ENCODE measurements at places on chromosomes 5 and 9.

GRCh38 chr5:52846182-52846842, 58.6 kb downstream of the ITGA1 start:
- H3K27me3 ChIP-seq, result no peaks in the 10 kb centered on the region
- H3K36me3 ChIP-seq, result no peaks in the 10 kb centered on the region
- no peak overlapping the region for H3K27ac ChIP-seq
- no peak overlapping the region for H3K4me3 ChIP-seq

DNA sequence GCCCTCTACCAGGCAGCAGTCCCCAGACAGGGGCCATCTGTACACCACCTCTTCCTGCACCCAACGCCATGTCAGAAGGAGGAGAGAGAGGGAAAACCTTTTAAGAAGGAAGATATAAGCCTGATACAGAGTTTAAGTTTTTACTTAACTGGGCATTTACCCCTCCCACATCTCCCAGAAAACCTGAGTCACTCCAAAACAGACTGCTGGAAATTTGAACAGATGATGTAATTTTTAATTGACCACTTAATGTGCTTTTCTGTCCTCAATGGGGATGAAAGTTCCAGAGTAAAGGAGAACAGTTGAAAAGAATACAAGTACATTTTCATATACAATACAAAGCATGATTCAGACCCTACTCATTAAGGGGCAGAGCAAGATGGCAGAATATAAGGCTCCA, 63.9 kb downstream of the TTC39B start:
- no peak for DNase-seq
- no peaks in the 10 kb centered on the region for H3K27me3 ChIP-seq
- no peak overlapping the region for H3K4me3 ChIP-seq
- H3K36me3 ChIP-seq, result no peaks in the 10 kb centered on the region
- no peak overlapping the region for H3K27ac ChIP-seq
- H3K4me1 ChIP-seq, result no peaks in the 10 kb centered on the region

DNA sequence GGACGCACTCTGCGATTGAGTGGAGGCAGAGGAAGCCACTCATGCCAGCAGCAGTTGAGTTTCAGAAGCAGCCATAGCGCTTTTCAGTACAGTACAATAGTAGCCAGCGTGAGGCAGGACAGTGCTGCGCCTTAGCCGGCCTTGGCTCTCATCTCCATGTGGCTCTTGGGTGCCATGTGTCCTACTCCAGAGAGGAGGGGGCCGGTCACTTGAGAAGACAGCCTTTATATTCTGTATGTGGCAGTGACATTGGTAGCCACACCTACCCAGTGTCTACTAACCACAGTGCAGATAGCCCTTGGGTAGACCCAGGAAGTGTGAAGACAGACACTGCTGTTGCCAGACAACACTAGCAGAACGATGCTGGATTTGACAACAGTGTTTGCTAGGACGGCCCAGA, 42.3 kb downstream of the FAM78A start:
- no peak for DNase-seq
- H3K36me3 ChIP-seq, result peaks cover 30% of the 10 kb centered on the region
- no peak overlapping the region for H3K27ac ChIP-seq

DNA sequence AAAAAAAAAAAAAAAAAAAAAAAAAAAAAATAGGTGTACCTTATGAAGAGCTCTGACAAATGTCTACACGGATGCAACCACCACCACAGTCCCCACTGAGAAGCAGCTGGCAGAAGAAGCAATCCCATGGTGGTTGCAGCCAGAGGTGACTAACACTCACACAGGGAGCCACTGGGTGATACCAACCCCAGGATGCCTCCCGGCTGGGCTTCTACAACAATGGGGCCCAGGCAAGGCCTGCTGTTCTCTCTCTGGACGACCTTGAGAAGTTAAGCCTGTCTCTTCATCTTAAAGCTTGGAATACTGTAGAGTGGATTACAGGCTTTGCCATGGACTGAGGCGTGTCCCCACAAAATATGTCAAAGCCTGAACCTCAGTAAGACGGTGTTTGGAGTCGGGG, 104.1 kb downstream of the ROR2 start:
- no peaks in the 10 kb centered on the region for H3K27me3 ChIP-seq
- no peak overlapping the region for H3K27ac ChIP-seq
- H3K36me3 ChIP-seq, result no peaks in the 10 kb centered on the region

- no peaks in the 10 kb centered on the region for H3K27me3 ChIP-seq
- no peaks in the 10 kb centered on the region for H3K4me1 ChIP-seq
- H3K36me3 ChIP-seq, result no peaks in the 10 kb centered on the region
- no peak for DNase-seq
- H3K4me3 ChIP-seq, result no peak overlapping the region
- no peak overlapping the region for H3K27ac ChIP-seq
Observed at GRCh38 chr5:116908537-116908936, 333.9 kb upstream of the SEMA6A start.

- H3K4me3 ChIP-seq, result no peak overlapping the region
- no peaks in the 10 kb centered on the region for H3K4me1 ChIP-seq
- no peak for DNase-seq
- no peaks in the 10 kb centered on the region for H3K36me3 ChIP-seq
- no peak overlapping the region for H3K27ac ChIP-seq
Observed at GRCh38 chr9:100619194-100619593, 41.3 kb downstream of the CAVIN4 start.

DNA sequence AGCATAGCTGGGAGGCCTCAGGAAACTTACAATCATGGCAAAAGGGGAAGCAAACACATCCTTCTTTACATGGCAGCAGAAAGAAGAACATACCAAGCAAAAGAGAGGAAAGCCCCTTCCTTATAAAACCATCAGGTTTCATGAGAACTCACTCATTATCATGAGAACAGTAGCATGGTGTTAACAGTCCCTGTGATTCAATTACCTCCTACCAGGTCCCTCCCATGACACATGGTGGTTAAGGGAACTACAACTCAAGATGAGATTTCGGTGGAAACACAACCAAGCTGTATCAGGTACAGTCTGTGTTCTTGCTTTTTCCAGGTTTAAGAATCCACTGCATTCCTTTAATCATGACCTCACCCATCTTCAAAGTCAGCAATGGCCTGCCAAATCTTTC, 514.2 kb downstream of the KCTD16 start:
- no peaks in the 10 kb centered on the region for H3K36me3 ChIP-seq
- H3K4me3 ChIP-seq, result no peak overlapping the region
- H3K27me3 ChIP-seq, result no peaks in the 10 kb centered on the region
- H3K4me1 ChIP-seq, result no peaks in the 10 kb centered on the region
- H3K27ac ChIP-seq, result no peak overlapping the region
- DNase-seq, result no peak

- H3K27ac ChIP-seq, result no peak overlapping the region
- no peak overlapping the region for H3K4me3 ChIP-seq
Observed at GRCh38 chr9:114286146-114286679, 36.7 kb upstream of the ORM1 start.

- H3K36me3 ChIP-seq, result no peaks in the 10 kb centered on the region
Observed at GRCh38 chr9:91425271-91425670, 1.6 kb upstream of the NFIL3 start.

DNA sequence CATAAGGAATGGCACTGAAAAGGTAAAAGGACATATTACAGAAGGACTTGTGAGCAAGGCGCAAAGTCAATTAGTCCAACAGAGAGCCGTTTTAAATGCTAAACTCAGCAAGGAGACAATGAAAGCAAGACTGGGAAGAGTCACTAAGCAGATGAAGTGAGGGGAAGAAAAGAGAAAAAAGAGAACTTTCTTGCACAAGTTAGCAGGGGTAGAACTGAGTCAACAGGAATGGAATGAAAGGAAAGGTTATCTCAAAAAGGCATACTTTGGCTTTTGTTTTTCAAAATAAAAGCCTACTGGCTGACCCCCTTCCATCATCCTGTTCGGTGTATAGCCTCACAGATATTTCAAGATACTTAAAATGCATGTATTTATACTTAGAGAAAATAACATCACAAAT, 75.0 kb downstream of the NR6A1 start:
- no peak overlapping the region for H3K4me3 ChIP-seq

DNA sequence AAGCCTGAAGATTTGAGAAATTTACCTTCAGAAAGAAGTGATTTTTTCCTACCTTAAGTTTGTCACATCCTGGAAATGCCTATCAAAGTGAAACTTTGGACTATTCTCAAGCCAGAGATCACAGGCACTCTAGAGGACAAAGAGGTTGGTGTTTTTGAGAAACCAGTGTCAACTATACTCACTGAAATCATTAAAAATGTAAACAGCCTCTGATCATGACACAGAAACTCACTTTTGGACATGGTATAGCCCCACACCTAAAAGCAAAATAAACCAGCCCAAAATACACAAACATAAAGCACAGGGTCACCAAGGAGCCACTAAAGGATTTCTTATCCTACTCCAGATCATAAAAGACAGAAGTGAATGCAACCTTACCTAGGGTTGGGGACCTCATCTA, 65.7 kb upstream of the ICE1 start:
- H3K27ac ChIP-seq, result no peak overlapping the region
- H3K36me3 ChIP-seq, result no peaks in the 10 kb centered on the region
- no peaks in the 10 kb centered on the region for H3K27me3 ChIP-seq
- H3K4me3 ChIP-seq, result no peak overlapping the region
- no peaks in the 10 kb centered on the region for H3K4me1 ChIP-seq

- no peak for DNase-seq
- H3K27ac ChIP-seq, result no peak overlapping the region
- no peak overlapping the region for H3K4me3 ChIP-seq
- no peaks in the 10 kb centered on the region for H3K4me1 ChIP-seq
- H3K36me3 ChIP-seq, result no peaks in the 10 kb centered on the region
Observed at GRCh38 chr9:108316630-108317029, 539.2 kb downstream of the ACTL7B start.

DNA sequence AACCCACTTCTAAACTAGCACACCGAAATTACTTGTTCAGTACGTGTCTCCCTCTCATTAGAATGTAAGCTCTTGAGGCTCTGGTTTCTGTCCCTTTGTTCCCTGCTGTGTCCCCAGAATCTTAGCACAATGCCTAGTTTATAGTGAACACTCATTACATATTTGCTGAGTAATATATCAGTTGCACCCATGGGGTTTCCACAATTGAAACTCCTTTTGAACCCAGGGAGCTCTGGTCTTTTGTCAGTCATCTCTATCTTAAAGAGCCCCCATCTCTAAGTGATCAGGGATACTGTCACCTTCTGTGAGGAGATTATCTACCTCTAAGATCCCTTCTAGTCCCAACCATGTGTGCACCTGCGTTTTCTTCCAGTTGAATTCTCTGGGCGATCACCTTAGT, 12.8 kb downstream of the CAMK4 start:
- DNase-seq, result no peak
- no peaks in the 10 kb centered on the region for H3K27me3 ChIP-seq
- H3K4me3 ChIP-seq, result no peak overlapping the region
- no peaks in the 10 kb centered on the region for H3K36me3 ChIP-seq
- no peaks in the 10 kb centered on the region for H3K4me1 ChIP-seq

DNA sequence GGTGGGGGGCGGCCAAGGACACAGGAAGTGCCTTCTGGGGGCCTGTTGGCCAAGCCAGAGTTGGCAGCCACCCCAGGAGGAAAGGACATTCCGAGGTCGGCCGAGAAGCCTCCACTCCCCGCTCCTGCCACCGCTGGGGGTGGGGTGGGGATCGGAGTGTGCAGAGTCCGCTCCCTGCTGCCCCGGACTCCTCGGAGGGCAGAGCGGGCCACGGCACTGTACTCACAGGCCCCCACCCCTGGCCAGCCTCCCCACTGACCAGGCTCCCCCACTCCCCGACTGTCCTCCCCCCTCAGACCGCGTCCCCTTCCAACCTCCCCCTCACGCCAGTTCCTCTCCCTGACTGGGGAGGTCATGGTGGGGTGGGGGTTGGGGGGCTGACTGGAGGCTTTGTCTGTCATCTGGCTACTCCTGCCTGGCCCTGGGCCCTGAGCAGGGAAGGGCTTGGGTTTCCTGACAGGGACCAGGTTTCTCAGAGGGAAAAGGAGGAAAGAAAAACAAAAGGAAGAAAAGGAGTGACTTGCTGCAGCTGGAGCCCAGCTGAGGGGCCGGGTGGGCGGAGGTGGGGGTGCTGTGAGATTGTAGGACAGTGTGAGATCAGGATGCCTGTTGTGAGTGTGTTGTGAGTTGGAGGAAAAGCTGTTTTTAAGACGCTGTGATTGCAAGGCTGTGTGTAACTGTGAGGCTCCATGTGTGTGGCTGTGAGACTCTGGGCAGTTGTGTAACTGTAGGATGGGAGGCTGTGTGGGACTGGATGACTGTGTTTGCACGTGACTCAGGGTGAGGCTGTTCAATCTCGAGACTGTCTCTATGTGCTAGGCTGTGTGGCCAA, 29.7 kb downstream of the CNTFR start:
- peak; percentile 10 for DNase-seq
- no peak overlapping the region for H3K27ac ChIP-seq
- H3K4me1 ChIP-seq, result peaks cover 8% of the 10 kb centered on the region
- H3K27me3 ChIP-seq, result no peaks in the 10 kb centered on the region

GRCh38 chr5:33049842-33050241, 338.7 kb downstream of the NPR3 start:
- no peaks in the 10 kb centered on the region for H3K36me3 ChIP-seq
- no peaks in the 10 kb centered on the region for H3K4me1 ChIP-seq
- no peak overlapping the region for H3K4me3 ChIP-seq

DNA sequence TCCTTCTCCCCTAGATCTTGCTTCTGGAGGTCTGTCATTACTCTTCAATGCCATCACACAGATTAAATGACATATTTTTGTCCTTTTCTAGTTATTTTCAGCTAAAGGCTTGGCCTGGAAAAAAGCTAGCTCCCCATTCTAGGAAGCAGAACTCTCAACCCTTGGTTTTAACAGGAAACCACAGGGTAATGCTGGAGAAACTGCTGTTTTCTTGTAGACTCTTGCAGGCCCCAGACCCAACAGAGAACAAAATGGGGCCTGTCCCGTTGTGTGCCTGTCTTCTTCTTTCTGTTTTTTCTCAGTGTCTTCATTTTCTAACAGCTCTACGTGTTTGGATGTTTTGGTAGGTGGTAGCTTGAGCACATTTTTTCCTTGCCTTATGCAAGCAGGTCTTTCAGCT, 21.5 kb downstream of the DCANP1 start:
- no peaks in the 10 kb centered on the region for H3K36me3 ChIP-seq
- no peak overlapping the region for H3K27ac ChIP-seq
- H3K27me3 ChIP-seq, result no peaks in the 10 kb centered on the region
- no peak overlapping the region for H3K4me3 ChIP-seq
- H3K4me1 ChIP-seq, result no peaks in the 10 kb centered on the region

DNA sequence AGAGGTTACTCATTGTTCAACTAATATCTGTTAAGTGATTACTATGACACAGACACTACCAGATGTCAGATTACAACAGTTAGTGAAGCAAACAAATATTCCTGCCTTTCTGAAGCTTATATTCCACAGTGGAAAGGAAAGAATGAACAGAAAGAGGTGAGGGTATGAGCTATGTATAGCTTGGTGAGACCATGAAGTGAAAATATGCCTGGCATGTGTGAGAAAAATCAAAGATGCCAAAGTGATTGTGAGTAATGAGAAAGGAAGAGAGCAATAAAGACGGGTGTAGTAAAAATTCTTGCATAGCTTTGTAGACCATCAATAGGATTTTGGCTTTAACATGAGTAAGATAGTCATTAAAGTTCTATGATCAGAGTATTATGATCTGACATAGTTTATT, 734.5 kb upstream of the NUDT12 start:
- H3K27ac ChIP-seq, result no peak overlapping the region
- H3K27me3 ChIP-seq, result no peaks in the 10 kb centered on the region
- no peaks in the 10 kb centered on the region for H3K36me3 ChIP-seq
- H3K4me3 ChIP-seq, result no peak overlapping the region
- H3K4me1 ChIP-seq, result no peaks in the 10 kb centered on the region

GRCh38 chr5:168263121-168263520, 28.3 kb upstream of the WWC1 start:
- H3K27ac ChIP-seq, result no peak overlapping the region
- H3K4me1 ChIP-seq, result no peaks in the 10 kb centered on the region
- no peak for DNase-seq
- no peak overlapping the region for H3K4me3 ChIP-seq
- no peaks in the 10 kb centered on the region for H3K27me3 ChIP-seq

GRCh38 chr5:1522601-1523479, 920 bp downstream of the LPCAT1 start:
- peaks cover 4% of the 10 kb centered on the region for H3K4me1 ChIP-seq
- DNase-seq, result peak; percentile 64
- peak overlapping the region; percentile 56 for H3K4me3 ChIP-seq
- H3K27me3 ChIP-seq, result no peaks in the 10 kb centered on the region
